Stimulated activated CD4-positive, alpha-beta T cell treated with anti-CD3 and anti-CD28 coated beads, Interleukin-15, amount 100 ng/mL, for 1 hour (primary cell): ENCODE measurements at places on chromosomes 2 and 18.

DNA sequence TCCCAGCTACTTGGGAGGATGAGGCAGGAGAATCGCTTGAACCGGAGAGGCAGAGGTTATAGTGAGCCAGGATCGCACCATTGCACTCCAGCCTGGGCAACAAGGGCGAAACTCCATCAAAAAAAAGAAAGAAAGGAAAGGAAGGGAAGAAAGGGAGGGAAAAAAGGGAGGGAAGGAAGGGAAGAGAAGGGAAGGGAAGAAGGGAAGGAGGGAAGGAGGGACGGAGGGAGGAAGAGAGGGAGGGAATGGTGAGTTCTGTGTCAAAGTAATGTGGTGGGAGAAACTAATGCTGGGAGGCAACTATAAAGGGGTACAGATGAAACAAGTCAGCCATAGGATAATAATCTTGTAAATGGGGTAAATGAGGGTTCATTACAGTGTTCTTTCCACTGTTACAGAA, 45.7 kb downstream of the MEMO1 start:
- DNase-seq, result no peak

- DNase-seq, result no peak
Measured at GRCh38 chr2:72917877-72918553, 696 bp downstream of the EMX1 start.

GRCh38 chr18:52992041-52992440, 652.0 kb downstream of the DCC start:
- no peak for DNase-seq

DNA sequence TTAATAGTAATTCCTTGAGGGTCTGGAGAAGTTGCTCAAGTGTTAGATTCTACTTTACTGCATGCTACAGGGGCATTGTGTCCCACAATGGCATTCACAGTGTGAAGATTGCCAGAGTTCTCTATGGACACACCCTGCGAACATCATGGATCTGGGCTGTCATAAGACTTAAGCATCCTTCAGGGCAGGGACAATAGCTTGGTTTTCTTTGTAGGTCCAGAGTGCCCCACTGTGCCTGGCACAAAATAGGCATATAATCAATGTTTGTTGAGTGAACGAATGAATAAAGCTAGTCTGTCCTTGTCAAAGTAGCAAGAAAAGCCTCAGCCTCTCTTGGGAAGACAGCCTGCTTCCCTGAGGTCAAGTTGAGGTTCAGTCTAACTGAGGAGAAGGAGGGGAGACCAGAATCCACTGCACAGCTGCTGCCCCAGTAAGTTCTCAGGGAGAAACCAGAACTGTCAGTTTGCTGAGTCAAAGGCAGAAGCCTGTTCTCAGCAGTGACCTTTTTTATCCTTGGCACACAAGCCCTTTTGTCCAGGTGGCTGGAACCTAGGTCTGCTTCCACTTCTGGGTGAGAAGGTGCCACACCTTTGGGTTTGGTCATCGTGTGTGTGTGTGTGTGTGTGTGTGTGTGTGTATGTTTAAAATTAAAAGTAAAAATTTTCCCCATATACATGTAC, 15.0 kb downstream of the INPP4A start:
- DNase-seq, result no peak

- DNase-seq, result no peak
Measured at GRCh38 chr2:32250290-32250689, 14.4 kb downstream of the NLRC4 start.

- no peak for DNase-seq
Measured at GRCh38 chr2:74739733-74740241, 85.7 kb downstream of the SEMA4F start.
